ENCODE measurements at places on chromosomes 5 and 9.

GRCh38 chr9:2181792-2182191, 166.6 kb downstream of the SMARCA2 start:
- peak; percentile 26 for DNase-seq

GRCh38 chr9:75390951-75391350, 302.6 kb downstream of the OSTF1 start:
- DNase-seq: no peak

DNA sequence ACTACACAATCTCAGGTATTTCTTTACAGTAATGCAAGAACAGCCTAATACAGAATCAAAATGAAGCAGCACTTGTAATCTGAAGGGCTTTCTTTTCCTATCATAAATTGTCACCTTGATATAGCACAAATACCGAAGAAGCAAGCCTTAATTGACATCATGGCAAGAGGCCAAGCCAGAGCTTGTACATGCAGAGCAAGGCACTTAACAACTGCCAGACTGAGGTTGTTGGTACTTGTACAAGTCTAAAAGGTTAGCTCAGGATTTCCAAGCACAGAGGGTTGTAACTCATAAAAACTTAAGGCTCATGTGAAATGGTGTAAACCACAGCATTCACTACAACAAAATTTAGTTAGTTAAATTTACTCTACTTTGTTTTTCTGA, 158.8 kb upstream of the SPEF2 start:
- DNase-seq: no peak

- no peak for DNase-seq
Observed at GRCh38 chr5:132828846-132829494, 1.5 kb downstream of the SHROOM1 start.

DNA sequence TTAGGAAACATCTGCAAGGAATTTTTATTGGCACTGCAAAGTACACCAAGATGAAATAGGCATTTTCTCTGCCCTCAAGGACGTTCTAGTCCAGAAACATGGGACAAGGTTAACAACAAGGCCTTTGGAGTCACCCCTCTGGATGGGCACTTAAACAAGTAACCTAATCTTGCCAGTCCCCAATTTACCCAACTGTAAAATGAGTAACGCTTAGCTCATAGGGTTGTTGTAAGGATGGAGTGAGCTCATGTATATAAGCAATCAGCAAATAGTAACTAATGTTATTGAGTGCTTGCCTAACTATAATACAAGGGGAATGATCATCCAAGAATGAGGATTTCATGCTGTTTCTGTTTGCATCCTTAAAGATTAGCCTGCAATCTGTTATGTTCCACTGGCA, 189.3 kb downstream of the PAPPA start:
- no peak for DNase-seq

- no peak for DNase-seq
Observed at GRCh38 chr5:79821-80220, 12.1 kb upstream of the PLEKHG4B start.

- no peak for DNase-seq
Observed at GRCh38 chr9:93531374-93531773, 45.0 kb upstream of the PHF2 start.

- DNase-seq: no peak
Observed at GRCh38 chr5:179852993-179853547, 5.5 kb downstream of the MRNIP start.

DNA sequence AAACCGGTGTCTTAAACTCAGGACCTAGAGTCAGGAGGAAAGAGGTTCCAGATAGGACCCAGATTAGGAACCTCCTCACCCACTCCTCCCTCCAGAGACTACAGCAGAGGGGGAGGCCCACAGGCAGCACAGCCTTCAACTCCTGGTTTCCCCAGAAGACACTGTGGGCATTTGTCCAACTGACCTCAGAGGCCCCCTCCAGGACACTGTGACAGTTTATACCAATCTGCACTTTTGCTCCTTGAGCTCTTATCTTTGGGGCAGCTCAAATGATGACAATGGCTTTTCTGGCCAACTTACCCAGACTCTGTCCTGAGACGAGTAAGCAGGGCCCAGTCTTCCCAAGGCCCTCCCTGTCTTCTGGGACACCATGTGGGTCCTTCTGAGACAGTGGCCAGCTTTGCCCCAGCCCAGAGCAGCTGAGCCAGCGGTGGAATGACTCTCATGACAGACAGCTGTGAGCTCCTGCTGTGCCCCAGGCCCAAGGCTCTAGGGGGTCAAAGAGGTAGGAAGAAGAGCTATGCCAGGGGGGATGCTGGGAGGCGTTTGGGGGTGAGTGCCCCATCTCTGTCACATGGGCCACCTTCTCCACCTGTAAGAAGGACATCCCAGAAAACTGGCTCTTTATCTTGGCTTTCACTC, 14.3 kb downstream of the OR2V2 start:
- no peak for DNase-seq

GRCh38 chr5:180423133-180423532, 70.0 kb upstream of the GFPT2 start:
- DNase-seq: no peak

GRCh38 chr5:43363445-43364152, 48.6 kb downstream of the CCL28 start:
- DNase-seq: no peak

- DNase-seq: no peak
Observed at GRCh38 chr9:131411719-131412681, 18.1 kb downstream of the PRRC2B start.

GRCh38 chr5:119250946-119251901, 104.6 kb upstream of the TNFAIP8 start:
- no peak for DNase-seq

GRCh38 chr9:112501287-112501686, 14.7 kb downstream of the KIAA1958 start:
- DNase-seq: no peak

GRCh38 chr5:144093868-144094267, 76.6 kb downstream of the YIPF5 start:
- DNase-seq: no peak

DNA sequence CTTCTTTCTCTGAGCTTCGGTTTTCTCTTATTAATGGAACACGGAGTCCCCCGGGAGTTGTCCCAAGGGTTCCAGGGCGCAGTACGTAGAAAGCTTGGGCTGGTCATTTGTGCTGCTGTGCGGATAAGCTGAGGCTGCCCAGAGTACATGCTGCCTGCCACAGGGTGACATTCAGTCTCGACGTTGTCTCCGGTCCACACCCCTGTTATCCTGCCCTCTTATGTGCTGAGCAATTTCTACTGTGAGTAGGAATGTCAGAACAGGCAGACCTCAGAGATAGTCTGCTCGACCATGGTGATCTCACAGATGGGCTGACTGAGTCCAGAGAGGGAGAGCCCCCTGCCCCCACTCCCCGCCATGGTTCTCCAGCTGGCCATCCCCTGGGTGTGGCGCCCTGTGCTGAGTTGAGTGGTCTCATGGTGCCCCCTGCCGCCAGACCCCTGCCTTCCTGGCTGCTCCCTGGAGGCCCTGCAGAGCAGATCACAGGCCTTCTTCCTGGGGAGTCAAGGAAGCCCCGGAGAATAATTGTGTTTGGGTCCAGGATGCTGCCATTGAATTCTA, 124.0 kb downstream of the RGS3 start:
- no peak for DNase-seq

- peak; percentile 43 for DNase-seq
Observed at GRCh38 chr5:52725808-52726207, 61.9 kb upstream of the ITGA1 start.

GRCh38 chr9:26262421-26263107, 584.3 kb upstream of the TUSC1 start:
- no peak for DNase-seq

- no peak for DNase-seq
Observed at GRCh38 chr9:75909776-75910175, 19.3 kb downstream of the PCSK5 start.

GRCh38 chr5:141260458-141261237, 15.5 kb downstream of the PCDHB15 start:
- DNase-seq: no peak

DNA sequence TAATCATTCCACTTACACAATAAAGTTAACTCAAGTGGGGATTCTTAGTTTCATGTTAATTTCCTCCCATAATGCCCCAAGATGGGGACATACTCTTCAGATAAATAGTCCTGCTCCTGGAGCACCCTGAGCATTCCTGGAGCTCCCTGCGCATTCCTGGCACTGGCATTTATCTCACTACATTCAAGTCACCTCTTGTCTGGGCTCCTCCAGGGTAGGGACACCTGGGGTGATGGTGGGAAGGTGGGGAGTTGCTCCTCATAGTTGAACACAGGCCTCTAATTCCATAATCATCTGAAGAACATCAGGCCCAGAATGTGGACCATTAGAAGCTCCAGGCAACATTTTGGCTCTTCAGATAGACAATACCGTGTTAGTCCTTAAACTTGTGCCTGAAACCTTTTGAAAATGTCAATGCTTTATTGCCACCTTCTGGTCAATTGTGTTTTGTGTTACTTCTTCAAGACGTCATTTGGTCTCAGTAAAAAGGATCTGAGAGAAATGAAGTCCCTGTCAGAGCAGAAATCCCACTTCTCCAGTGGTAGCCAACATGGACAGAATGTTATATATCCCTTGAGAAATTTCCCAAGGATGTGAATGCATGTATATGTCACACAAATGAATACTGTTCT, 14.2 kb upstream of the AGGF1 start:
- peak; percentile 1 for DNase-seq

DNA sequence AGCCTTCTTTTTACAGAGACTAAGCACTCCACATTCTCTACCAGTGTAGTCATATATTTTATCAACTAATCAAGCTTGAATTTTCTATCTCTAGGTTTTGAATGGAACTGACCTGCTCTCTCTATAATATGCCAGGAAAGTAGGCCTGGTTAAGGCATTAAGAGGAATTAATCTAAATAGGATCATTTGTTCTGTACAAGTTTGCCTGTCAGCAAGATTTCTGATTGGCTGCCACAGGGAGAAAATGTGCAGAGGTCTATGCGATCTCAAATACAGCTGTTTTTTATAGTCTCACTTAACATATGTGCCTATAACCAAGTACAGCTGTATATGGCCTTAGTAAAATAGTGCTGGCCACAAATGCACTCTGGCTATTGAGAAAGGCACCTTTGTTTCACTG, 418.8 kb downstream of the KDM4C start:
- DNase-seq: no peak

- no peak for DNase-seq
Observed at GRCh38 chr5:97979740-97980139, 793.7 kb upstream of the RGMB start.

- no peak for DNase-seq
Observed at GRCh38 chr5:90550963-90551362, 7.6 kb upstream of the ADGRV1 start.

DNA sequence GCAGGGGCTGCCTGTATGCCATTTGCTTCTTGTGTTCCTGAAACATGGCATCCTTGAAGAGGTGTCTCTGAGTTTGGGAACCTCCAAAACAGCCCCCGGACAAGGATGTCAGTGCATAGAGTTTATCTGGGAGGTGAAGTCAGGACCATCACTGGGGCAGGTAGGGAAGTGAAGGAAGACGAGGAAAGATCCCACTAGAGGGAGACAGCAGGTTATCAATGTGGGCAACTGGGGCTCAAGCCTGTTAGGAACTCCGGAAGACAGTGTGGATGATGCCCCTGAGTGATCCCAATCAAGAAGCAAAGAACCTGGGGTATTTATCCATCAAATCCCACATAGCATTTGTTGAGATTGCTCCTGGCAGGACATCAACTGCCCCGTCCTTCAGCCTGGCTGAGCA, 233.1 kb downstream of the AGTPBP1 start:
- DNase-seq: no peak

DNA sequence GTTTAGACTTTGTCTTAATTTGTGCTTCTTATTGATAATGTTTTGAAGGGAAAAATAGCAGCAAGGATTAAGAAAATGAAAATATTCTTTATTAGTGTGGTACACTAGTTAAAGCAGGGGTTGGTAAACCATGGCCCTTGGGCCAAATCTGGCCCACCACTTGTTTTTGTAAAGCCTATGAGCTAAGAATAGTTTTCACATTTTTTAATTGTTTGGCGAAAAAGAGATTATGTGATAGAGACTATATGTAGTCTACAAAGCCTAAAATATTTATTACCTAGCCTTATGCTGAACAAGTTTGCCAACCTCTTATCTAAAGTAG, 57.2 kb downstream of the KCNN2 start:
- no peak for DNase-seq

GRCh38 chr5:5158472-5158895, 18.4 kb downstream of the ADAMTS16 start:
- no peak for DNase-seq

- no peak for DNase-seq
Observed at GRCh38 chr5:96931605-96932004, 4.3 kb upstream of the LNPEP start.

GRCh38 chr5:172164769-172165212, 23.2 kb downstream of the STK10 start:
- no peak for DNase-seq

GRCh38 chr9:118108971-118109370, 404.8 kb downstream of the TLR4 start:
- DNase-seq: no peak

DNA sequence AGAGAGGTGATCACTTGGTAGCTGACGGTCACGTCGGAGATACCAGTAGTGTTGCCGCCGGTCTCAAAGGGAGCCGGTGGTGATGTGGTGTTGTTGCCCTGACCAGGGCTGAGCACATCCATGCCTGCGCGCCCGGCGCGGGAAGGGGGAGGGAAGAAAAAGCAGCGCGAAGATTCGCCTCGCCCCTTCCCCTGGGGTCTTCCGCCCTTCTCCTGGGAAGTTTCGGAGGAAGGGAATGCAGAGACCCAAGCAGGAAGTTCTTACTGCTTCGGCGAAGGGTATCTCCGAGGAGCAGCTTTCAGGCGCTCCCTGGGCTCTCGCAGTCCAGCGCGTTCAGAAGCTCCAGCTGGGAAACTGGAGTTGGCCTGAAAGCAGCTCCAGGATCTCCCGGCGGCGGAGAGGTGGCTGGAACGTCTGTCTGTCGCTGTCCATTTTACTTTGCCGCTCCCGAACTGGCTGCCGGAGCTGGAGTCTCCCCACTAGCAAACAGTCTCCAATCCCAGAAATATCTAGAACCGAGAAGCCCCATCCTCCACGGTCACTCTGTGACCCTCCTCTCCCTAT, 565 bp downstream of the HTR1A start:
- DNase-seq: no peak

DNA sequence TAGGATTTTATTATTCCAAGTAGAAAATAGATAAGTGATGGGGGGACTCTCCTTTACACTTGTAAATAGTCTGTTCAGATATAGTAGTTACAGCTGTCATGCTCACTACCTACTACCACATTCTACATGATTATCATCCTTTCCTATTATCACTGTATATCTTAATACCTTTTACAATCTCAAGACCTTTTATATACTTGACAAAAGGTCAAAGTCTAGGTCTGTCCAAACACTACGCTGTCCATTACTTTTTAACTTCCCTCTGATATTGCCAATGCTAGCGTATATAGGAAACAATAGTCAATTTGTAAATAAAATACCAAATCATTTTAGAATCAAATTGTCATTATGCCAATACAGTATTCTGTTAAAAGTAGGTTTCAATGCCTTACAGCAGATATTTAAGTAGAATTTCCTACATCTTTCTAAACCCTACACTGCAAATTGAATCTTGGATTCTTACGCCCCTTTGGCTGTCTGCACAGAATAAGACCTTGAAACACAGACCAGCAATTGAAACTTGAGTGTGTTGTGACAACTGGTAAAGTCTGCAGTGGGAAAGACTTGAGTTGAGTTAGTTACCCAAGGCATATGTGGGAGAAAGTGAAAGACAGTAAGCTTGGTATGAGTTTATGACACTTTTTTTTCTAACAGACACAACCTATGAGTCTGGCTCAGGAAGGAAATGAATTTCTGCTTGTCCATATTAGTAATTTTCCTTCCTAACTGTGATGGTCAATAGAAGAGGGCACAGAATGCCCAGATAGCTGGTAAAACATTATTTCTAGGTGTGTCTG, 827.6 kb upstream of the ACO1 start:
- DNase-seq: no peak

GRCh38 chr9:115972843-115973595, 180.6 kb upstream of the PAPPA start:
- DNase-seq: no peak
